Uterus (tissue), 4 donors: ENCODE measurements at places on chromosomes 7 and 10. TPM values are rescaled to one million over a fixed set of nuclear protein-coding genes. Genes with fewer than 3 reads are reported as not detected.
A peak's percentile ranks its signal among the peaks of the same experiment; 100 is the strongest.

GRCh38 chr7:94261067-94261466, 133.6 kb upstream of the COL1A2 start:
- no peaks in the 10 kb centered on the region for H3K36me3 ChIP-seq
- no peaks in the 10 kb centered on the region for H3K4me1 ChIP-seq
- DNase-seq = no peak
- no peak overlapping the region for H3K27ac ChIP-seq

DNA sequence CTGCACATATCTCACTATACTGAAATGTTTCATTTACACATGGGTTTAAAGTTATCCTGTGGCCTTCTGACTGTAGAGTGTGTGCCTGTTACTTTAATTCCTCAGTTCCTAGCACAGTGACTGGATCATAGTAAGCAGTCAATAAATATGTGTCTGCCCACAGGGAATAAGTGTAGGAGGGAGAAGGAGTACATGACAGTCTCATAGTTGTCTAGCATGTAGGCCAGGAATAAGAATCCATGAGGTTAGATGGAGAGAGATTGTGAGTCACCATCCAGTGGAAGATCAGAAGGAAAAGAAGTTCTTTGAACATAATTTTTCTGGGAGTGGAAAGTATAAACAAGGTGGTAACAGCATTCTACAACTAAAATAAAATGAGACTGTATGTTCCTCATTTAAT, 36.6 kb upstream of the SEMA3A start:
- H3K27ac ChIP-seq = no peak overlapping the region
- no peaks in the 10 kb centered on the region for H3K36me3 ChIP-seq
- H3K27me3 ChIP-seq = no peaks in the 10 kb centered on the region
- no peak overlapping the region for H3K4me3 ChIP-seq

DNA sequence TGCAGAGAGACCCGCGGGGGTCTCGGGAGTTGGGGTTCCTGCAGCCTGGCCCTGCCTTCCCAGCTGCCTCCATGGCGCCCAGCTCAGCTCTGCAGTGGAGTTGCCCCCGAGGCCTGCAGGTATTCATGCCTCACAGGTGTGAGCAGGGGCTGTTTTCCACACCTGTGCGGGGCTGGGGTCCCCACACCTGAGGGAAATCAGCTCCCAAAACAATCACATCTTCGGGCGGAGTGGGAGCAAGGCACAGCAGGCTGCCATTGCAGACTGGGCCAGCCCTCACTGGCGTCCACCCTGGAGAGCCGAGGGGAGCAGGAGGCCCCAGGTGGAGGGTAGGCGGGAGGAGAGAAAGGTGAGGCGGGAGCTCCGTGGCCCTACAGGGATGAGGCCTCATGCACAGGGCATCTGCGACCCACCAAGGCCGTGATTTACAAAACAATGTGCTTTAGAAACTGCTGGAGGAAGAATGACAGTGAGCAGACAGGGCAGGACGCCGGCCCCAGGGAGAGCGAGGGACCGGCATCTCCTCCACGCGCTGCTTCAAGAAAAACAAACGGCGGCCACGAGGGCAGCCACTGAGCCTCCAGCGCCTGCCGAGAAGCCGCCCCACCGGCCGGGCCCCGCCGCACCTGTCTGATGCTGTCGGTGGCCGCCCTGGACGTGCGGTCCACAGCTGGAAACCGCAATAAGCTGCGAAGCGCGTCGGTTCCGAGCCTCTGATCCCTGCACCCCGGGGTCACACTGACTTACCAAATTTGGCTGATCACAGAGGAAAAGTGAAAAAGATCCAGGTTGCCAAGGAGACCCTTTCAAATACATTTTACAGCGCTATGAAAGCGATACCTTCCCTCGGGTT, 53.0 kb upstream of the PDGFA start:
- H3K27ac ChIP-seq = no peak overlapping the region
- peaks cover 4% of the 10 kb centered on the region for H3K4me1 ChIP-seq
- no peak for DNase-seq
- H3K36me3 ChIP-seq = no peaks in the 10 kb centered on the region
- no peak overlapping the region for H3K4me3 ChIP-seq

GRCh38 chr10:65234261-65234660, 1691.6 kb upstream of the LRRTM3 start:
- DNase-seq = no peak
- H3K36me3 ChIP-seq = no peaks in the 10 kb centered on the region
- H3K27me3 ChIP-seq = no peaks in the 10 kb centered on the region

GRCh38 chr10:5105626-5106025, 11.4 kb downstream of the AKR1C3 start:
- no peak overlapping the region for H3K27ac ChIP-seq
- no peak for DNase-seq
- H3K4me3 ChIP-seq = no peak overlapping the region
- H3K36me3 ChIP-seq = no peaks in the 10 kb centered on the region

DNA sequence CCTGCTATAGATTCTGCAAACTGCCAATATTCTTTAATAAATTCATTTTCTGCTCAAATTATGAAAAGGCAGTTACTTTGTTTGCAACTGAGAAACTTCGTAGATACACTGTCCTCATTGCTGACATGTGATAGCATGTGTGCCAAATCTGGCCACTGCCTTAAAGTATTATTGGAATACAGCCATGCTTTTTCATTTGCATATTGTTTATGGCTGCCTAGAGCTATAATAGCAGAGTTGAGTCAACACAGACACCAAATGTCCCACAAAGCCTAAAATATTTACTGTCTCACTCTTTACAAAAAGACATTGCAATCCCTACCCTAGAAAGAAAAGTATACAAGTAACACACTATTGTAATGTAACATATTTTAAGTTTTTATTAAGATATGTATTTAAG, 647.4 kb downstream of the XPNPEP1 start:
- no peaks in the 10 kb centered on the region for H3K36me3 ChIP-seq
- H3K27me3 ChIP-seq = no peaks in the 10 kb centered on the region
- no peak overlapping the region for H3K4me3 ChIP-seq
- H3K4me1 ChIP-seq = no peaks in the 10 kb centered on the region

DNA sequence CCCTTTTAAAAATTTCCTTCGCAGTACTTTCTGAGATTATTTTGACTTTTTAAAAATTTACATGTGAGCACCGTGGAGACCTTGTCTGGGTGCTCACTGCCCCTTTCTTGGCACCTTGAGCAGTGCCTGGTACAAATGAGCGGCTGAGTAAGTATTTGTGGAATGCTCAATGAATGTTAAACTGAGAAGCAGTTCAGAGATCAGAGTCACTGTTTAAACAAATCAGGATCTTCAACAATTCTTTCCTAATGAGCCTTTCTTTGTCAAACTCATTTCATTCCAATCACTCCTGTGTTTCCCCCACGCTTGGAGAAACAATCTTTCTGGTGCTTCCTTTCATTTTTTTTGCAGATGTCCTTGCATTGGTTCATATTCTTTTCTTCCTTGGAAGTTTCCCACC, 611.3 kb upstream of the GALNT17 start:
- no peaks in the 10 kb centered on the region for H3K36me3 ChIP-seq
- H3K4me1 ChIP-seq = no peaks in the 10 kb centered on the region
- no peak overlapping the region for H3K27ac ChIP-seq

DNA sequence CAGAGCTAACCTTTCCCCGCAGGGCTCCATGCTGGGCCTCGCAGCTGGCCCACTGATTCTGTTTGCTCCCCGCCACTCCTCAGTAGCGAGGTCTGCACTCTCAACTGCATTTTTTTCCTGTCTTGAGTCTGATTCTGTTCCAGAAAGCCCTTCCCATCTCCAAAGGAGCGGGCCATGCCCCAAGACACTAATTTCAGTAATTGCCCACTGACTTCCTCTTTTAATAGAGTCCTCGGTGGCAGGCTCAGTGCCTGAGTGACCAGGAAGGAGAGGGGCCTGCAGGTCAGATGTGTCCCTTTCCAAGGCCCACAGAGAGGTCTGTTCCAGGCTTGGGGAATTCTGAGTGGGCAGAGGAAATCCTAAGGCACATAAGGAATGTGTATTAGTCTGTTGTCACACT, 77.4 kb downstream of the ADCY1 start:
- no peaks in the 10 kb centered on the region for H3K4me1 ChIP-seq
- H3K27me3 ChIP-seq = no peaks in the 10 kb centered on the region
- no peak overlapping the region for H3K4me3 ChIP-seq
- DNase-seq = no peak
- H3K27ac ChIP-seq = no peak overlapping the region

DNA sequence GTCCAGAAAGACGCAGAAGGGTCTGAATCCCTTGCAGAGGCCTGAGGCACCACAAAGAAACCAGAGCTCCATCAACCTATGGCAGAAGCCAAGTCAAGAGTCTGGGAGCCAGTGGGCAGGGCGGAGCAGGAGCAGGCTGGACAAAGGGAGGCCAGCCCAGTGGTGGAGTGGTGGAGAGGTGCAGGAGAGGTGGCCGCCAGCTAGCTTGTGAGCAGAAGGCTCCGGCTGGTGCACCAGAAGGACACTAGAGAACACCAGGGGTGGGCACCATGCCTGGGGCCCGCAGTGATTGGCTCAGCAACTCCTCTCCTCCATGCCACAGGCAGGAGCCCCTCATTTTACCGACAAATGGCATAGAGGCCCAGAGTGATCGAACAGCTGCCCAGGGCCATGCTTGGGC, 186.6 kb downstream of the GRID1 start:
- H3K27ac ChIP-seq = no peak overlapping the region
- no peaks in the 10 kb centered on the region for H3K36me3 ChIP-seq
- no peaks in the 10 kb centered on the region for H3K27me3 ChIP-seq

DNA sequence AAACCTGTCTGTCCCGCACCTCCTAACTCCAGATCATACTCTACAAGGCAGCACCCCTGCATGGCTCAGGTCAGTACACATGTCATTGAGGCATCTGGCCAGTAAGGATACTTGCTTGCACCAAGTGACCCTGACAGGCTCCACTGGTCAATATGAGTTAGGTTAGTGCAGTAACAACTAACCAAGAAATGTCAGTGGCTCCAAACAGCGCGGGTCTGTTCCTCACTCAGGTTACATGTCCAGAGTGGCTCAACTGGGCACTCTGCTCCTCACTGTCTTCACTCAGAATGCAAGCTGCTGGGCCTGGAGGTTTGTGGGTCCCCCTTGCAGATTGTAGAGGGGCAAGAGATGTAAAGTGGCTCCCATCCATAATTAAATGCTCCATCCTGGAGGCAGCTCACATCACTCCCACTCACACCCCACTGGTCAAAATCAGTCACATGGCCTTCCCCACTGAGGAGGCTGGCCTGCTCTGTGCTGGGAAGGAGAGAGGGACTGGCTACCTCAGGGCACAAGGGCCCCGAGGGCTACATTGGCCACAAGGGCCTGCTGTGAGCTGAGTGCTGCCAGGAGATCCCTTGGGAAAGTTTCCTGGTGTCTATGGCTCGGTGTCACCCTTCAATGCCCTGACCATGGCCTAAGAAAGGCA, 109.1 kb upstream of the GDF10 start:
- no peak overlapping the region for H3K4me3 ChIP-seq
- H3K27ac ChIP-seq = no peak overlapping the region
- no peaks in the 10 kb centered on the region for H3K36me3 ChIP-seq
- no peak for DNase-seq
- H3K27me3 ChIP-seq = no peaks in the 10 kb centered on the region

GRCh38 chr10:4196771-4197390, 411.9 kb upstream of the KLF6 start:
- H3K36me3 ChIP-seq = no peaks in the 10 kb centered on the region
- H3K27me3 ChIP-seq = no peaks in the 10 kb centered on the region
- DNase-seq = no peak

- DNase-seq = no peak
- H3K4me1 ChIP-seq = no peaks in the 10 kb centered on the region
- no peak overlapping the region for H3K4me3 ChIP-seq
- no peak overlapping the region for H3K27ac ChIP-seq
- H3K36me3 ChIP-seq = no peaks in the 10 kb centered on the region
Observed at GRCh38 chr10:124296813-124297788, 121.6 kb downstream of the OAT start.

GRCh38 chr7:104482362-104483037, 154.1 kb downstream of the LHFPL3 start:
- no peaks in the 10 kb centered on the region for H3K36me3 ChIP-seq
- H3K27ac ChIP-seq = no peak overlapping the region
- no peak overlapping the region for H3K4me3 ChIP-seq
- DNase-seq = no peak
- H3K27me3 ChIP-seq = no peaks in the 10 kb centered on the region
- H3K4me1 ChIP-seq = no peaks in the 10 kb centered on the region

DNA sequence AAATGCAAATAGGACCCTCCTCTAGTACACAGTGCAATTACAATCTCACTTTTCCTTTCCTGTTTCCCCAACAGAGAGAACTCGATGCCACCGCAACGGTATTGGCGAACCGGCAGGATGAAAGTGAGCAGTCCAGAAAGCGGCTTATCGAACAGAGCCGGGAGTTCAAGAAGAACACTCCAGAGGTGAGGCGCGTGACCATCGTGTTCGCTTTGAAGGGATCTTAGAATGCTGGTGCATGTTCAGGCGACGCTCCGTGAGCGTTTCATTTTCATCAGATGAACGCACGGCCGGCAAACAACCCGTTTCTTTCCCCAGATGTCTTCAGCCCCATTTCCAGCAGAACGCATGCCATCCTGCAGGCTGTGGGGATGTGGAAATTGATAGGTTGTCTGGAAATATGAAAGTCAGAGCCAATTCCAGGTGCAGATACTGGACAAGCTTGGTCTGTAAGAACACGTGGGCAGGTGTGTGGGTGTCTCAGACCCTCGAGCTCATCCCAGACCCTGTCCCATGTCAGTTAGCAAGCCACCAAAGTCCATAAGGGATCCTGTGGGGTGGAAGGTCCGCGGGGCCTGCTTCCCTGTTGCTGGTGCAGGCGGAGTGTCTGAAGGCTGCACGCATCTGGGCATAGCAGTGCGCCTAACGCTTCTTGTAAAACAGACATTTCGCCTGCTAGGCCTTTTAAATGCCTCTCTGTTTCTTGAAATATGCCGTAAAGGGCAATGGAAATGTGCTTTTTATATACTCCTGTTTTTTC, 98.8 kb downstream of the CUX1 start:
- no peak for DNase-seq
- peak overlapping the region; percentile 62 for H3K27ac ChIP-seq
- peaks cover 7% of the 10 kb centered on the region for H3K4me1 ChIP-seq
- no peak overlapping the region for H3K4me3 ChIP-seq
- H3K36me3 ChIP-seq = no peaks in the 10 kb centered on the region

GRCh38 chr10:103982639-103983038, 15.7 kb downstream of the SLK start:
- DNase-seq = no peak
- H3K4me1 ChIP-seq = peaks cover 7% of the 10 kb centered on the region
- no peak overlapping the region for H3K4me3 ChIP-seq

DNA sequence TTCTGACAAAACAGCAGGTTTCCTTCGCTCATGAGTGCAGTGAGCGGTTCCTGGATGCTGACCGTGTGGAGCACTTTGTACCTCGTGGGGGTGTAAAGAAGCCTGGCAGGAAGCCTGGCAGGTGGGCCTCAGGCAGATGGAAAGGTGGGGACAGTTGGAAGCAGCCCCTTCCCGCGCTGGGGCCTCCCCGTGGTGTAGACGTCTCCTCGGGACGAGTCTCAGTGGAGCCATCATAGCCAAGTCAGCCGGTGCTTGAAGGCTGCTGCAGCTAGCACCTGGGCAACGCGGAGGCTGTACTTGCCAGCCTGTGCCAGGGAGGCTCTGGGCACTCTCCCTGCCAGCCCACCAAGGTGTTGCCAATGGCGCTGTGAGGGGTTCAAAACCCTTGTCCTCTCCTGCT, 154.5 kb downstream of the WDR37 start:
- H3K4me1 ChIP-seq = no peaks in the 10 kb centered on the region
- no peaks in the 10 kb centered on the region for H3K36me3 ChIP-seq
- no peak overlapping the region for H3K27ac ChIP-seq
- no peak overlapping the region for H3K4me3 ChIP-seq

TMEM213 gene
- total RNA-seq = not detected

CPED1 gene
- total RNA-seq = 67.4 TPM

CXCL12 gene
- total RNA-seq = 49.4 TPM

GRK5 gene
- 12.6 TPM for total RNA-seq

GSAP gene
- 3.8 TPM for total RNA-seq

PAX4 gene
- total RNA-seq = not detected
